ENCODE measurements at places on chromosomes 16 and 17.
A peak's percentile ranks its signal among the peaks of the same experiment; 100 is the strongest.

GRCh38 chr17:1582374-1582773, 19.8 kb upstream of the PITPNA start:
- no peak for DNase-seq

GRCh38 chr16:3283543-3284447, 504 bp downstream of the ZNF263 start:
- DNase-seq, result no peak

- DNase-seq, result no peak
These were observed 68.3 kb upstream of the ENDOV start for GRCh38 chr17:80346498-80347275.

GRCh38 chr17:9294661-9295210, 273.4 kb downstream of the NTN1 start:
- no peak for DNase-seq

GRCh38 chr16:81006211-81006812, 373 bp downstream of the CMC2 start:
- peak; percentile 65 for DNase-seq

DNA sequence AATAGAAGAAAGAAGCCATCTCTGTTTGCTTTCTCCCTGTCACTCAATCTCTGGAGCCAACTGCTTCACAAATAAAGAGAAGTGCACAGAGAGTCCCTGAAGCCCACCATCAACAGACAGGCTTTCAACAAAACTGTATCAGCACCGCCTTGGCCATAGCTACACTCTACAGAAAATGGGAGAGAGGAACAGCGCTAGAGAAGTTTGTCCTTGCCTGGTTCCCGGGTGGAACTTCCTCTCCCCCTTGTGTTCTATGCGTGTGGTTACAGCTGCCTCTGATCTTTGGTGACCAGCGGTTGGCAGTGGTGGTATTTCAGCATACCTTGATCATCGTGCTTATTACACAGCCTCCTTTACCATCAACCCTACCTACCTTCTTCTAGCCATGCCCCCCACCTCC, 91.4 kb upstream of the CCL2 start:
- no peak for DNase-seq

DNA sequence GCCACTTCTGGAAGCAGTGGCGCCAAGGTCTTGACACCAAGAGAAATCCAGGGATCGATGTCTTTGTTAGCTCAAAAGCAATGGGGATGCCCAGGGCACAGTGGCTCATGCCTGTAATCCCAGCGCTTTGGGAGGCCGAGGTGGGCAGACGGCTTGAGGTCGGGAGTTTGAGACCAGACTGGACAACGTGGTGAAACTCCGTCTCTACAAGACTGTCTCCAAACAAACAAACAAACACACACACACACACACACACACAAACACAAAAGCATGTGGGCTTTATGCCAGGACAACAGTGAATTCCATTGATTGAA, 22.4 kb upstream of the FAAP100 start:
- no peak for DNase-seq

DNA sequence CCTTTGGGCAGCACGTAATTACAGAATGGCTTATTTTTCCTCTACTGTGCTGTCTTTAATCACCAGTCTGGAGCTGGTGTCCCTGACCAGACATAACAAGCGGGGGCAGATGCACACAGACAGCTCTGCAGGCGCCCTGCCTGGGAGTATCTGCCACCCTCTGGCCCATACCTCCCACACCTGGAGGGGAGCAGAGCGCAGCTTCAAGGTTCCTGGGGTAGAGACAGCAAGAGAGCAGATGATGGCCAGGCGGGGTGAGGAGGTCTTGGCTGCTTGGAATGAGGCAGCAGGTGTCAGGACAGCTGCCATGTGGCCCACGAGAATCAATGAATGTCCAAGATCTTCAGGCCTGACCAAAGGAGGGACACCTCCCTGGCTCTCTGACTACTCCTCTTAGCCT, 23.8 kb downstream of the TMEM94 start:
- no peak for DNase-seq

DNA sequence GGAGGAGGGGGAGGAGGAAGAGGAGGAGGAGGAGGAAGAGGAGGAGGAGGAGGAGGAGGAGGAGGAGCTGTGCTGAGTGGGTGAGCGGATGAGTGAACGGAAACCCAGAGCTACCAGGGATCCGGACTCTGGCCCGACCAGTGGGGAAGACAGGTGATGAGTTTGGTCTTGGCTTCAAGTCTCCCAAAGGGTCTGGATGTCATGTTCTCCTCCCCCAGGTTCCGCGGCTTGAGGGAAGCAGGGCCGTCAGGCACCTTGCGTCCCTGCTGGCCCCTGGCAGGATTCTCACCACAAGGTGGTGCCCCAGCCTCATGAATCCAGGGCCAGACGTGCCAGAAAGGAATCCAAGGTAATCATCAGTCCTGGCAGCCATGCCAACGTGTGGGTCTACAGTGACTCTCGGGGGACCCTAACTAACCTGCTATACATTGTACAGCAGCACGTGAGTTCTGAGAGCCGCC, 13.5 kb upstream of the ABAT start:
- DNase-seq, result peak; percentile 40

GRCh38 chr16:23402100-23402499, 50.9 kb downstream of the COG7 start:
- DNase-seq, result no peak

DNA sequence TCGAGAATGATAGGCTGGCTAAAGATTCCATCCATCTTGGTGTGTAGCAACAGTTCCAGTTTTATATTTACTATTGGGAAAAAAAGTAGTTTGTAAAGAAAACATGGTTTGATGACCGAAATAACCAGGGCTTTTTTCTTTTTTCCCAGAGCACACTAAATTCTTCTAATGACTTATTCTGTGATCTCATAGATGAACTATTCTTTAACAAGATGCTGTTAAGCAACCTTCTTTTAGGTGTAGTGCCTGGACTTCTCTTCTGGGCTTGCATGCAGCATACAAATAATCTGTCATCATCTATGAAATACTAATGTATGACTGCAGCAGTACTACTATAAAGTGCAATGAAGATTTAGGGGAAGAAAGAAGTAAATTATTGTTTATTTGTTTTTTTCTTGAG, 11.0 kb upstream of the CAPNS2 start:
- no peak for DNase-seq

GRCh38 chr16:74995986-74996385, 2.8 kb upstream of the ZNRF1 start:
- DNase-seq, result no peak

DNA sequence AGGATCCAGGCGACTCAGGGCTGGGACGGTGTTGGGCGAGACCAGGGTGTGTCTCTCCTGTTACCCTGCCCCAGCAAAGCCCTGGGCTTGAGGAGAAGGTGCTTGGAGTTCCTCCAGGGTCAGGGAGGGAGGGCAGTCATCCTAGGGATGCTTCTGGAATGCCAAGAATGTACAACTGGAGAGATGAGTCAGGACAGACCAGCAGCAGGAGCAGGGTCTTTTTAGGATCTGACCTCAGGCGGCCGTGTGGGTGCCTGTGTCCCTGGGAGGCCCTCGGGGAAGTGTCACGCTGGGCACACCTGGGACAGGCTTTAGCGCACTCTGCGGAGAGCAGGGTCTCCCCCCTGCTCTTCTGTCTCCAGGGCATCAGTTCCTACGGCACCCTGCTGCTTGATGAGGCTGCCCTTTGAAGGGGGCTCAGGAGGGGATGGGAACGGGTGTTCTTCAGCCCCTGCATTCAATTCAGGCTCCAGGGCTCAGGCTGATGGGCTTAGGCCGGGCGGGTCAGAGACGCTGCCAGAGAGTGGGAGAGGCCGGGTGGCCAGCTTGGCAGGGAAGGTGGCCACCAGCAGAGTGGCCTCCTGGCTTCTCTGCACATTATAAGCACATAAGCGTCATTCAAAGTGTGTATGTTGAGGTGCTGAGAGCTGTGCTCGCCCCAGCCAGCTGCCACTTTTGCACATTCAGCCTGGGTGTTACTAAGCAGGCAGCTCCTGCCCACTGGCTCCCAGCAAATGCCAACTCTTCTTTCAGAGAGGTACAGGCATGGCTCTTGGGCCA, 8.4 kb upstream of the MTSS2 start:
- no peak for DNase-seq
